ENCODE measurements at places on chromosomes 5 and 9.
A peak's percentile ranks its signal among the peaks of the same experiment; 100 is the strongest.

- DNase-seq, result no peak
Observed at GRCh38 chr5:28046596-28046995, 1008.2 kb upstream of the CDH9 start.

- no peak for DNase-seq
Observed at GRCh38 chr5:168469816-168470215, 16.5 kb upstream of the RARS1 start.

GRCh38 chr5:172090976-172091547 is 84.6 kb upstream of the FBXW11 start:
- no peak for DNase-seq

DNA sequence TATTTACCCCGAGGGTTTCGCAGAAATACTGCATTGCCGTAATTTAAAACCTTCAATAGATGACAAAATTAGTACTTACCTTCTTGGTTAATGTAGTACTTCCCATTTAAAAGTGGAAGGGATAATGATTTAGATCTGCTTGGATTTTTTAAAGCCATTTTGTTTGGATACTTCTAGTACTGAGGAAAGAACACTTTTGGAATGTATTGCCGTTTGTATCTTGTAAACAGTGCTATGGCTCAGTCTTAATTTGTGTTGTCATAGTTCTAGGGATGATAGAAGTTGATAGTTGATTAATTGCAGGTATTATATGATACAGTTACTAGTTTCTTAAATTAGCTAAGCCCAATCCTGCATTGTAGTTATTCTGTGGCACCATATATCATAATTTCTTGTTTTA is 33.1 kb downstream of the TNPO1 start:
- no peak for DNase-seq

GRCh38 chr9:34457266-34458012 is 931 bp downstream of the FAM219A start:
- no peak for DNase-seq

DNA sequence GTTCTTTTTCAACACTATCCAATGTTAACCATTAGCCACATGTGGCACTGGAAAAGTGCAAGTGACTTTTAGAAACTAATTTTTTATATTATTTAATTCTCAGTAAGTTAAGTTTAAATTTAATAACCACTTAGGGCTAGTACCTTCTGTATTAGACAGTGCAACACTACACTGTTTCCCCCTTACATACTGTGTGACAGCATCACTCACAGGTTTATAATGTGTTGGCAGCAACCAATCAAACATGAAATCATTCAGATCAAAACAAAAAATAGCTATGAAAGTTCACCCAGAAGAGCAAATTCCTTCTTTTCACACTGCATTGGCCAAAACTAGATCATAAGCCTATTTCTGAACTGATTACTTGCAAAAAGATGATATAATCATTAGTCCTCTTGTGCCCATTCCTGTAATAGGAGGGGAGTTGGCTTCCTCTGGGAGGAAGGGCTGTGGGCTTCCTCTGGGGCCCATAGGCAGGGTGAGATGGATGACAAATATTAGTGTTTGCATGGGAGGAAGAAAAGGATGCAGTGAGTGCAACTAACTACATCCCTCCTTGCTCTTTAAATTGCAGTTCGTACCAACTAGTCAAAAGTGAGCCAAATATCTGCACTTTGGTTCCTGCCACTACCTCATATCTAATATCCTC is 708.1 kb upstream of the RGMB start:
- DNase-seq, result no peak

GRCh38 chr5:40572937-40573336 is 106.8 kb upstream of the PTGER4 start:
- no peak for DNase-seq

- DNase-seq, result no peak
Observed at GRCh38 chr5:87752362-87752761, 339.6 kb upstream of the CCNH start.

DNA sequence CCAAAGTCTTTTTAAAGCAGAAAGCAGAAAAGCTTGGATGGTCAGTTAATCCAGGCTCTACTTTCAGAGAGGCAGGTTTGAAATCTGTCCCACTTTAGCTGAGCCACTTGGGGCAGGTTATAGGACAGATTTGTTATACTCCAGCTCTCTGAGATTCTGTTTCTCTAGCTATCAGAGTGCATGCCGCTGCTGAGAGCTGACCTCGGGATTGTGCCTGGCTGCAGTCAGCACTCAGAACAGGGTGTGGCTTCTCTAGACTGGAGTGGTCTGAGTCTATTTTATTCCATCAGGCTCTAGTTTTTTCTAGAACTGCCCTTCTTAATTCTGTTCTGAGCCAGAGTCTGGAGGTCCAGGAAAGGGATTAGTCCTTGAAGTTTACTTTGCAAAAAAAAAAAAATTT is 67.7 kb downstream of the NDFIP1 start:
- DNase-seq, result no peak

DNA sequence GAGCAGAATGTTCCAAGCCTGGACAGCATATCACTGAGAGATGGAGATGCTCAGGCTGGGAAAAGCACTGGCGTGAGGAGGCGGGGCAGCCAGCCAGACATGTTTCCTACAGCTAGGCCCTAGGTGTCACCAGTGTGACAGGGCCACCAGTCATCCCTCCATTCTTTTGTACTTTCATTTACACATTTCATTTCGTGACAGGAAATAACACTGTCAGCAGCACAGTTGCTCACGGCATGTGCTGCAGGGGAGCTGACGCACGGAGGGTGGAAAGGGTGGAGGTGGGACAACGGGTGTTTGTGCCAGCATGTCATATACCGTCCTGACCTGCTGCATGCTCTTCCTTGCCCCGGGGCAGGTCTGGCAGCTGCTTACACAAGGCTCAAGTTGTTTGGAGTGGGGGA is 14.8 kb upstream of the CEMIP2 start:
- no peak for DNase-seq

- peak; percentile 54 for DNase-seq
Observed at GRCh38 chr9:101738566-101739183, at the start of gene GRIN3A. Gene GRIN3A (minus strand): TSS chr9:101738647. CDS start chr9:101737979, 668 bp downstream.

DNA sequence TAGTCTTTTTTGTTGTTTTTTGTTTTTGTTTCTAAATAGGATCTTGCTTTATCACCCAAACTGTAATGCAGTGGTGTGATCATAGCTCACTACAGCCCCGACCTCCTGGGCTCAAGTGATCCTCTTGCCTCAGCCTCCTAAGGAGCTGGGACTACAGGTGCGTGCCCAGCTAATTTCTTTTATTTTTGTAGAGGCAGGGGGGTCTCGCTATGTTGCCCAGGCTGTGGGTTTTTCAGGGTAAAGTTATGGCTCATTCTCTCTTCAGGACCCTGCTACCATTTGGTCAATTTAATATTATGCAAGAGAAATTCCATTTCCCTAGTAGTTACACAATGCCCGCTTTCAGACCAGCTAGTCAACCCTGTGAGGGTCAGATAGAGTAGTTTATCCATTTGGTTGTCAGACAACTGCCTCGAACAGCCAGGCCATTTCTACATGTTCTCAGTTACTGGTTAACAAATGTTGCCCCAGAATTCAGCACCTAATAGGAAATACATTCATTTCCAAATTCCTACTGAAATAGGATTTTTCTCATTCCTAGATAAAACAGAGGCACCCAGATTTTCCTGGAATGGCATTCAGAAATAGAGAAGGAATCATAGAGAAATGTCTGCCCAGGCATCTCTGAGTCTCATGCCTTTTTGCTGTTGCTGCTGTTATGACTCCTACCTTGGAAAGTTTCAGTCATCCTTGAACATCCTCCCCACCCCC is 6.4 kb upstream of the GLIS3 start:
- no peak for DNase-seq

DNA sequence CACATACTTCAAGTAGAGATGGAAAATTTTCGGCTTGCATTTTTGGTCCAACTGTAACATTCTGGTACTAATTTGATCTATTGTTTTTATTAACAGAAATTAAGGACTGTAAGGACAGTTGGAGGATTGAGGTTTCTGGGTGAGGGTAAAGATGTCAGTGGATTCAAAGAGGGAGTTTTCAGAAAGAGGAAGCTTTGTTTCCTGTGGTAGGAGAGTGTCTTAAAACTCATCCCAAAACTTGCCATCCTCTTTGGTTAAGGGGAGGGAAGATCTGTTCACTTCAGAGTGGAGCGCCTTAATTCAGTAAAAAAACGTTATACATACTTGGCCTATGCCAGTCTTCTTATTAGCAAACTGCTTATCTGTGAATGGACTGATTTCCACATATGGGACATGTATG is 13.8 kb downstream of the CNTRL start:
- no peak for DNase-seq

DNA sequence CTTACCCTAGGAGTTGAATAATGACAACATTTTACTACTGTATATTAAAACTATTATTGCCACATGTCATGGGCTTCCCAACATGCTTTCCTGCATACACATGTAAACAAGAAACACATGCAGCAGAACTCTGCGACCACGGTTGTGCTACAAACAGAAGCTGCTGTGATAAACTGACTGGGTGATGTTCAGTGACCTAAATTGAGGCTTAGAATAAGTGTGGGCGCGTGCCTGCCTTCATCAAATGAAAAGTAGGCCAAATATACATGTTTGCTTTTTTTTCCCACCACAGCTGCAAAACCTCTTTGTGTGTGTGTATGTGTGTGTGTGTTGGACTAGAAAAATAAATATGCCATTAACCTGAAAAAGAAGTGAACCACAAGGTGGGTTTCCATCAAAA is 1202.1 kb downstream of the PTPRD start:
- DNase-seq, result no peak

DNA sequence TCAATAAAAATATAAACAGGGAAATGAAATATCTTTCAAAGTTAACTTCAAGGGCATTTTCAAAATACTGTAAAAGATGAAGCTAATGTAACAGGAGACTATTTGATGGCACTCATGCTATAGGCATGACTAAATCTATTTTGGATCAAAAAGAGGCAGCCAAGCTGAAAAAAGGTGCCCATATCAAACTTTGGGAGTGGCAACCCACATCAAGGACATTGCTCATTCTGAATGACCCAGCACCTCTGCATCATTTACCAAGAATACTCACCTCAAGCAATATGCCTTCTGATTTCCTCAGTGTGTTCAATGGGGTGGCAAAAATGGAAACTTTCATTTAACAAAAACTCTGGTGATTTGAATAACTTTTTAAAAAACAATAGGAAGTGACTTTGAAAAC is 853.3 kb downstream of the TLE1 start:
- no peak for DNase-seq

GRCh38 chr5:161411156-161411555 is 135.4 kb downstream of the GABRB2 start:
- no peak for DNase-seq

- DNase-seq, result no peak
Observed at GRCh38 chr5:147898875-147899401, 7.4 kb downstream of the C5orf46 start.

GRCh38 chr9:94754976-94755475 is 28.5 kb downstream of the AOPEP start:
- peak; percentile 16 for DNase-seq

- DNase-seq, result no peak
Observed at GRCh38 chr9:76528056-76528455, 69.1 kb downstream of the GCNT1 start.

- DNase-seq, result no peak
Observed at GRCh38 chr5:83538786-83539462, 67.4 kb downstream of the VCAN start.

- DNase-seq, result no peak
Observed at GRCh38 chr9:126860757-126861466, 473 bp downstream of the ZBTB34 start.

- no peak for DNase-seq
Observed at GRCh38 chr5:76544268-76544926, 78.8 kb downstream of the F2RL2 start.

DNA sequence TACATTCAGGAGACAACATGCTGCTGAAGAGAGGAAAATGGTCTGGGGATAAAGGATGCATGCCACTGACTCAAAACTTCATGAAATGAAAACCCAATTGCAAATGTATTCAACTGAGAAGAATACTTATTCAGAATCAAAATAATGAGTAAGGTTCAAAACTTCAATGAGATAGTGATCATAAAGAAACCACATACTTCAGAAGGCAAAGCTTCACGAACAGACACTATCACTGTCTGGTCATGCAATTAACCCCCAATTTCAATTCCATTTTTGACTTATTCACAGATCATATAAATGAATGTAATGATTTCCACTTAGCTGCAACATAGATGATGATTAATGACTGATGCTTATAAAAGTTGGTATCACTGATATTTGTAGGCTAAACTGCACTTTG is 33.0 kb upstream of the CTNNAL1 start:
- DNase-seq, result no peak

DNA sequence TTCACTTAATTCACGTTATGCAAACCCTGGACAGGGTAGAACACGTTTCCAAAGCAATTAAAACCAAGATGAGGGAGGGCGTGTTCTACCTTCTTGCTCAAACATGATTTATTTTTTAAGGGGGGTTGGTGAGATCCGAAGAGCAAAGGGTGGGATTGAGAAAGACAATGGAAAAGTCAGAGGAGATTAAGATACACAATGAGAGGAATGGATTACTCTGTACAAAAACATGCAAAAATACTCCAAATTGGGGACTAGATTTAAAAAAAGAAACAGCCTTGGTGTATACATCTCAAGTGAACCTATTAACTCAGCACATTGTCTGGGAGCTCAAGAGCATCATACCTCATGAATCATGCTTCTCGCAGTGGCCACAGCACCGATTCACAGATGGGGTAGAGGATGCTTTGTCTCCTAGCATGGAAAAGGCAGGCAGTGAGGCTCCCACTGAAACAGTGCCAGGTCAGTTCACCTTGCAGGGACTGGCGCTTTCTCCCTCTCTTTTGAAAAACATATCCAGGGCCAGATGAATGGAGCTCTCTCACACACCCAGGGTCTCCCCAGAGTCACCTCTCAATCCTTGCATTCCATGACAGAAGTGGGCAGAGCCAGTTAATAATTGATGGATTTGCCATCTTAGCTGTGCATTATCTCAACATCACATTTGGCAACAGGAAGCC is 459.7 kb downstream of the BNC2 start:
- no peak for DNase-seq

Measured in spinal cord (tissue), 10 donors.